Glutamatergic neuron (in vitro differentiated cells): ENCODE measurements at places on chromosomes 7 and 10. TPM values are rescaled to one million over a fixed set of nuclear protein-coding genes. Genes with fewer than 3 reads are reported as not detected.
A peak's percentile ranks its signal among the peaks of the same experiment; 100 is the strongest.

- no peaks in the 10 kb centered on the region for H3K4me1 ChIP-seq
- H3K4me3 ChIP-seq = no peak overlapping the region
Observed at GRCh38 chr10:52533986-52534385, 219.9 kb downstream of the DKK1 start.

DNA sequence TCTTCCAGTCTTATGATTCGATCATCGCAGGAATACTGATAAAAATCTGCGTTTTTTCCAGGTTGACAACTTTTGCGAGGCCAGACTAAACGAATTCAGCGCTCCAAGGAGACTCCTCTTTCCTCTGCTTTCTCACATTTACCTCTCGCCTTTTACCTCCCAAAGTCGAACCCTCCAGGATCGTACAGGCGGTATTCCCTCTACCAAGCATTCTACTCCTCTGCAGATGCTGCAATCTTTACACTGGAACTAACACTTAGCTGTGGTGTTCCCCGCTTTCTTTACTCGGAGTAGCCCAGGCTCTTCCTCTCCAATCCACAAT lies 449 bp downstream of the NUDT5 start:
- H3K36me3 ChIP-seq = no peaks in the 10 kb centered on the region
- peak overlapping the region; percentile 99 for H3K4me3 ChIP-seq
- DNase-seq = no peak
- peaks cover 11% of the 10 kb centered on the region for H3K4me1 ChIP-seq

GRCh38 chr7:105298439-105298894 lies 90.3 kb downstream of the SRPK2 start:
- no peaks in the 10 kb centered on the region for H3K36me3 ChIP-seq
- no peak overlapping the region for H3K27ac ChIP-seq
- H3K4me3 ChIP-seq = no peak overlapping the region
- H3K4me1 ChIP-seq = peaks cover 5% of the 10 kb centered on the region

- H3K4me3 ChIP-seq = peak overlapping the region; percentile 50
- peaks cover 2% of the 10 kb centered on the region for H3K27me3 ChIP-seq
- H3K27ac ChIP-seq = peak overlapping the region; percentile 87
- DNase-seq = peak; percentile 15
Observed at GRCh38 chr10:16491933-16492332, 29.7 kb downstream of the C1QL3 start.

GRCh38 chr7:13827716-13828115 lies 161.8 kb downstream of the ETV1 start:
- no peaks in the 10 kb centered on the region for H3K36me3 ChIP-seq
- no peaks in the 10 kb centered on the region for H3K27me3 ChIP-seq
- H3K27ac ChIP-seq = no peak overlapping the region

Gene FAM25G
- total RNA-seq = not detected

- H3K27me3 ChIP-seq = no peaks in the 10 kb centered on the region
- DNase-seq = no peak
- H3K4me1 ChIP-seq = peaks cover 1% of the 10 kb centered on the region
- no peak overlapping the region for H3K4me3 ChIP-seq
- H3K36me3 ChIP-seq = peaks cover 61% of the 10 kb centered on the region
Observed at GRCh38 chr7:5053175-5053574, 7.5 kb downstream of the RBAK start.

Gene OR13A1
- total RNA-seq = 0.44 TPM

- H3K27me3 ChIP-seq = peaks cover 2% of the 10 kb centered on the region
- peaks cover 2% of the 10 kb centered on the region for H3K4me1 ChIP-seq
- H3K27ac ChIP-seq = no peak overlapping the region
- no peaks in the 10 kb centered on the region for H3K36me3 ChIP-seq
- no peak for DNase-seq
- no peak overlapping the region for H3K4me3 ChIP-seq
Observed at GRCh38 chr10:75530299-75530698, 98.9 kb downstream of the LRMDA start.

DNA sequence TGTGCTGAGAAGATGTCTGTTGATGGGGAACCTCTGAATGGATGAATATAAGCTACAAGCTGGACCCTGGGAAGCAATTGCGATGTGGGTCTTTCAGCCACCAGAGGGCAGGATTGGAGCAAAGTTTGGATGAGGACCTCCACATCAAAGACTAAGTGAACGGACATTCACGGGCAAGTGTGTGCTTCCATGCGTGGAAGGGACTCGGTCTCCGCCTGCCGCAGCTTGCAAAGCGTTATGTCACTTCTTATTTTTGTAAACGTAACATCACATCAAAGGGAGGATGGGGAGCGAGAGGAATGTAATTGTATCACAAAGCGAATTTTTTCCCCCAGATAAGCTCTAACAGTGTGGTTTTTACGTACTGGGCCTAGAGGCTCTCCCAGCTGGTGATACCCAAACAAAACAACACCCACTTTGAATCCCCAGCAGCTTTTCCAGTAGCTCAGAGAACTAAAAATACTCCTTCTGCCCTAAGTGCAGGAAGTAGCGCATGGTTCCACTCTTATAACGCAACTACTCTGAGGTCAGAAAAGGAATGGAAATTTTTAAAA lies 65.0 kb downstream of the VWA2 start:
- no peaks in the 10 kb centered on the region for H3K36me3 ChIP-seq
- H3K27me3 ChIP-seq = peaks cover 9% of the 10 kb centered on the region
- peak overlapping the region; percentile 73 for H3K27ac ChIP-seq
- peak overlapping the region; percentile 92 for H3K4me3 ChIP-seq
- DNase-seq = peak; percentile 87

- peaks cover 5% of the 10 kb centered on the region for H3K4me1 ChIP-seq
- no peak for DNase-seq
- H3K27ac ChIP-seq = no peak overlapping the region
- no peaks in the 10 kb centered on the region for H3K36me3 ChIP-seq
- no peak overlapping the region for H3K4me3 ChIP-seq
Observed at GRCh38 chr10:78375854-78376785, 342.5 kb downstream of the RPS24 start.

Gene ZNF511
- total RNA-seq = 24.6 TPM

DNA sequence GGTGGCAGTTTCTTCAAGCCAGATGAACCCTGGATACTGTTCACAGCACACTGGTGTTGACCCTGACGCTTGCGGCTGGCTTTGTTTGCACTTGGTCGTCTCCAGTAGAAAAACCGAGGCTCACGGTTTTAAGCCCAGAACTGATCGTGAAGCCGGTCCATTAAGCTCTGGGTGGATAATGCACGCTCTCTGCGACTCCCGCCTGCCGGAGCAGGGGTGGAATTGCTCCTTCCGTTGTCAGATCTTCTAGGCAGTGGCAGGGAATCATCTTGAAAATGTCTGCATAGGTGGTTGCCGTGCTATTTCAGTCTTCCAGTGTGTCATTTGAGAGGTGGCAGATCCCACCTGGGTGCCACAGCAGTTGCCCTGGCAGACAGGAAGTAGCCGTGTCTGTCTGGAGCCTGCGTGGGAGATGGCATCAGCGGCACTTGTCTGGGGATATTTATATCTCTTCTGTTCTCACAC lies 35.9 kb upstream of the AP5Z1 start:
- peaks cover 24% of the 10 kb centered on the region for H3K4me1 ChIP-seq
- H3K27me3 ChIP-seq = peaks cover 6% of the 10 kb centered on the region
- no peak for DNase-seq
- H3K4me3 ChIP-seq = no peak overlapping the region
- H3K27ac ChIP-seq = peak overlapping the region; percentile 13

GRCh38 chr10:17190602-17191001 lies 10.9 kb downstream of the TRDMT1 start:
- no peaks in the 10 kb centered on the region for H3K36me3 ChIP-seq
- no peaks in the 10 kb centered on the region for H3K4me1 ChIP-seq
- no peak overlapping the region for H3K27ac ChIP-seq
- H3K27me3 ChIP-seq = peaks cover 1% of the 10 kb centered on the region
- no peak for DNase-seq
- H3K4me3 ChIP-seq = no peak overlapping the region

Gene NUTM2E
- total RNA-seq = 0.86 TPM

Gene ADAM12
- total RNA-seq = 18.4 TPM

- H3K4me1 ChIP-seq = peaks cover 15% of the 10 kb centered on the region
- no peaks in the 10 kb centered on the region for H3K36me3 ChIP-seq
- no peak for DNase-seq
- H3K27ac ChIP-seq = no peak overlapping the region
- H3K27me3 ChIP-seq = no peaks in the 10 kb centered on the region
- H3K4me3 ChIP-seq = no peak overlapping the region
Observed at GRCh38 chr7:105734233-105734632, 142.2 kb downstream of the ATXN7L1 start.

GRCh38 chr10:11605807-11606408 lies 5.5 kb downstream of the USP6NL start:
- no peaks in the 10 kb centered on the region for H3K36me3 ChIP-seq
- no peak overlapping the region for H3K27ac ChIP-seq
- H3K4me3 ChIP-seq = no peak overlapping the region
- DNase-seq = no peak
- H3K27me3 ChIP-seq = no peaks in the 10 kb centered on the region

- DNase-seq = no peak
- H3K4me3 ChIP-seq = no peak overlapping the region
- no peaks in the 10 kb centered on the region for H3K36me3 ChIP-seq
- no peaks in the 10 kb centered on the region for H3K27me3 ChIP-seq
- no peak overlapping the region for H3K27ac ChIP-seq
Observed at GRCh38 chr7:106485919-106486318, 175.0 kb downstream of the CCDC71L start.

- H3K4me1 ChIP-seq = peaks cover 12% of the 10 kb centered on the region
- DNase-seq = no peak
- no peaks in the 10 kb centered on the region for H3K36me3 ChIP-seq
- H3K4me3 ChIP-seq = no peak overlapping the region
Observed at GRCh38 chr7:4733936-4734528, 41.4 kb upstream of the AP5Z1 start.

DNA sequence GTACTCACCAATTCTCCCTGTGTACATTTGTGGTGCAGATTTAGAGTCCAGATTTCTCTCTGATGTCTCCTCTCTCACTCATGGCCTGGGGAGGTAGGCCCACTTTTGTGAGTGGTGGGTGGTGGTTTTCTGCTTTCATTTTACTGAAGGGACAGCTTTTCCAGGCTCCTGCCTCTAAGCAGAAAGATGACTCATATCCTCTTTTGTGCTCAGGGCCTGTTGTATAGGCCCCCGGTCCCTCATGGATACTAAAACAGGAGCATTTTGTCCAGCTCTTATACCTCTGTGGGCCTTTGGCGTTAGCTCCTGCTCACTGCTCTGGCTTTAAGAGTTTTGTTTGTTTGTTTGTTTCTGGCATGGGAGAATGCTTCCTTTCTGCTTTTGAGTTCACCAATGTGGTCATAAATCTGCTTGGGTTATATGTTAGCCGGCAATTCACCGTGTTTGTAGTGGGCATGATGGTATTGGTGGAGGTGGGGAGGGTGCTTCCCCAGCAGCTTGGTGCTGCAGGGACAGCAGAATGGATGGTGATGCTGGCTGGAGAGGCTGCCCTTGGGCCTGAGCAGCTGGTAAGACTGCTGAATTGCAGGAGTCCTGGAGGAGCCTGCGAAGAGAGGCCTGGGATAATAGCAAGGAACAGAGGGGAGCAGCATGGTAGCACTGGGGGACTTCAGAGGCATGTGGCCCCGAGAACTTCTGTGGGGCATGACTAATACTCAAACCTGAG lies 468.7 kb downstream of the RPS24 start:
- no peaks in the 10 kb centered on the region for H3K36me3 ChIP-seq
- DNase-seq = no peak
- no peak overlapping the region for H3K4me3 ChIP-seq
- peaks cover 6% of the 10 kb centered on the region for H3K27me3 ChIP-seq
- H3K27ac ChIP-seq = no peak overlapping the region

- peaks cover 13% of the 10 kb centered on the region for H3K4me1 ChIP-seq
- no peak overlapping the region for H3K4me3 ChIP-seq
- H3K36me3 ChIP-seq = no peaks in the 10 kb centered on the region
- no peak for DNase-seq
Observed at GRCh38 chr10:70917226-70917625, 28.9 kb upstream of the PCBD1 start.

Gene TAS2R41
- not detected for total RNA-seq

DNA sequence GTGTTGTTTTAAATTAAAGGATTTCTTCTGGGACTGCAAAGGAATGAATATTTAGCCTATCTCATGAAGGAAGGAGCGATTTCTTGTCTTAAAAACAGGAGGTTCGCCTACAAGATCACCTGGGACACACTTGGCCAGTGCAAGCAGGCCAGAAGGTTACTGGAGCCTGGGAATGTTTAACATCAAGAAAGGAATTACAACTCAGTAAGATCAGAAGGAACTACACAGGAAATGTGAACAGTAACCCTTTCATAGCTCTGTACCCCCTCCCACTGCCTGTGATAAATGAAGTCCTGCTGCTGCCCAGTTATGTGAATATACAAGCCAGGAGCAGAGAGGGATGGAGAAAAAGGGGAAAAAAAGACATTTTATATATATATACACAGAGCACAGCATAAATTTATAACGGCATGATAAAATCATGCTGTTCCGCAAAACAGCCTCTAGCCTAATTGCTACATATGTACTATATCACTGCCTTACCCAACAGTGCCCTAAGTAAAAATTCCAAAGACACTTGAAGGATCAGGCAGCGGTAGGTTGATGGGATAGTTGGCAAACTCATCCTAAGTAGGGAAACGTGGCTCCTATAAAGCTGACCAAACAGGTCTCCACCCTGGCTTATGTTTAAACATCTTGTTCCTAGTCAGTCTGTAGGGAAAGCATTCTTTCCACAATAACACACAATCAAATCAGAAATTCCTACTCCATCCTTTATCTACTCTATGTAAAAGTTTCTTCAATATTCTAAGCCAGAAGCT lies 63.8 kb downstream of the ZNF438 start:
- H3K27ac ChIP-seq = no peak overlapping the region
- no peak for DNase-seq
- H3K4me1 ChIP-seq = no peaks in the 10 kb centered on the region
- no peaks in the 10 kb centered on the region for H3K27me3 ChIP-seq
- H3K36me3 ChIP-seq = no peaks in the 10 kb centered on the region

GRCh38 chr10:72688208-72688651 lies 3.7 kb upstream of the MCU start:
- no peak for DNase-seq
- no peaks in the 10 kb centered on the region for H3K27me3 ChIP-seq
- no peak overlapping the region for H3K4me3 ChIP-seq
- peaks cover 4% of the 10 kb centered on the region for H3K4me1 ChIP-seq

GRCh38 chr10:48331436-48331835 lies 25.0 kb downstream of the MAPK8 start:
- H3K27me3 ChIP-seq = peaks cover 2% of the 10 kb centered on the region
- H3K36me3 ChIP-seq = peaks cover 31% of the 10 kb centered on the region
- DNase-seq = no peak
- peaks cover 9% of the 10 kb centered on the region for H3K4me1 ChIP-seq
- H3K27ac ChIP-seq = no peak overlapping the region

DNA sequence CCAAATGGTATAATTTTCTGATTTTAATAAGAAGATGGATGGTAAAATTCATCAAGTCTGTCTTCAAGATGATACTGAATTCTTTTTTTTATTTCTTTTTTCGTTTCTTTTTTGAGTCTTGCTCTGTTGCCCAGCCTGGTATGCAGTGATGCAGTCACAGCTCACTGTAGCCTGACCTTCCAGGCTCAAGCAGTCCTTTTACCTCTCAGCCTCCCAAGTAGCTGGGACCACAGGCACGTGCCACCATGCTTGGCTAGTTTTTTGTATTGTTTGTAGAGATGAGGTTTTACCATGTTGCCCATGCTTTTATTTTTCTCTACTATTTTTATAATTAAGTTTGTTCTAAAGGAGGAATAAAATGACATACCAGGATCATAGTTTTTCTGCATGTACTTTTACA lies 52.1 kb upstream of the HELLS start:
- H3K27ac ChIP-seq = no peak overlapping the region
- H3K4me1 ChIP-seq = no peaks in the 10 kb centered on the region
- H3K36me3 ChIP-seq = no peaks in the 10 kb centered on the region
- H3K4me3 ChIP-seq = no peak overlapping the region
- no peaks in the 10 kb centered on the region for H3K27me3 ChIP-seq
- DNase-seq = no peak
